Common myeloid progenitor, CD34-positive (primary cell): ENCODE measurements at places on chromosomes 4 and X.

- no peak for DNase-seq
Measured at GRCh38 chr4:126445596-126445995, 1130.8 kb downstream of the FAT4 start.

GRCh38 chr4:152398060-152398459, 137.8 kb downstream of the FBXW7 start:
- DNase-seq = peak; percentile 7

- no peak for DNase-seq
Measured at GRCh38 chr4:122542411-122543236, 78.2 kb downstream of the IL21 start.

- no peak for DNase-seq
Measured at GRCh38 chr4:140363051-140363450, 10.4 kb upstream of the SCOC start.

- DNase-seq = no peak
Measured at GRCh38 chr4:122163301-122163700, 11.2 kb downstream of the BLTP1 start.
